ENCODE measurements at places on chromosomes 12 and 14.

GRCh38 chr12:81520064-81520945, 238.8 kb downstream of the PPFIA2 start:
- DNase-seq = no peak

- no peak for DNase-seq
Observed at GRCh38 chr14:33629792-33630191, 321.1 kb downstream of the EGLN3 start.

- DNase-seq = no peak
Observed at GRCh38 chr12:98559666-98560065, 33.8 kb upstream of the SLC25A3 start.

GRCh38 chr12:48997719-48998496, 1.3 kb downstream of the DDN start:
- peak; percentile 40 for DNase-seq

DNA sequence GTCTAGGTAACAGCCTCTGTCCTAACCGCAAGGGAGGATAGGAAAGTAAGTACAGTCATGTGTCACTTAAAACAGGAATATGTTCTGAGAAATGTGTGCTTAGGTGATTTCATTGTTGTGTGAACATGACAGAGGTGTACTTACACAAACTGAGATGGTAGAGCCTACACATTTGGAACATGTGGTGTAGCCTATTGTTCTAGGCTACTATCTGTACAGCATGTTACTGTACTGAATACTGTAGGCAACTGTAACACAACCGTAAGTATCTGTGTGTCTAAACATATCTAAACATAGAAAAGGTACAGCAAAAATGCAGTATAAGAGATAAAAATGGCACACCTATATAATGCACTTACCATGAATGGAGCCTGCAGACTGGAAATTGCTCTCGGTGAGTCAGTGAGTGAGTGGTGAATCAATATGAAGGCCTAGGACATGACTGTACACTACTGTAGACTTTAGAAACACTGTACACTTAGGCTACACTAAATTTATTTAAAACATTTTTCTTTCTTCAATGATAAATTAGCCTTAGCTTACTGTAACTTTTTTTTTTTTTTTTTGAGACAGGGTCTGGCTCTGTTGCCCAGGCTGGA, 13.2 kb upstream of the MDM2 start:
- DNase-seq = no peak

- DNase-seq = no peak
Observed at GRCh38 chr12:114439817-114440216, 33.9 kb upstream of the TBX5 start.

GRCh38 chr12:16163146-16163545, 114.3 kb downstream of the SLC15A5 start:
- no peak for DNase-seq

DNA sequence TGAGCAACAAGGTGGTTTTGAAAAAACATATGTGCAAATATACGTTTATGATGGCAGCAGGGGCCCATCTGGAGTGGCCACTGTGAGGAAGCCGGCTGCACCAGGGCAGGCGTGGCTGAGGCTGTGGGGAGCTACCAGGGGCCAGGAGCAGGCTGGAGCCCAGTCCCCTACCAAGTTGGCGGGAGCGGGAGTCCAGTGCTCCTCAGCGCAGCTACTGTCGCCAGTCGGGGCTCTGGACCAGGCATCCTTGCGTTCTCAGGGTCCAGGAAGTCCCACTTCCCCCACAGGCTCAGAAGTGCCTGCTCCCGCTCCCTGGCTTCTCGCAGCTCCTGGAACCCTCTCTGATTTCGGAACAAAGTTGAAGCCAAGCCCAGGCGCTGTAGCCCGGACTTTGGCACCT, 1377.5 kb upstream of the FLRT2 start:
- DNase-seq = no peak

DNA sequence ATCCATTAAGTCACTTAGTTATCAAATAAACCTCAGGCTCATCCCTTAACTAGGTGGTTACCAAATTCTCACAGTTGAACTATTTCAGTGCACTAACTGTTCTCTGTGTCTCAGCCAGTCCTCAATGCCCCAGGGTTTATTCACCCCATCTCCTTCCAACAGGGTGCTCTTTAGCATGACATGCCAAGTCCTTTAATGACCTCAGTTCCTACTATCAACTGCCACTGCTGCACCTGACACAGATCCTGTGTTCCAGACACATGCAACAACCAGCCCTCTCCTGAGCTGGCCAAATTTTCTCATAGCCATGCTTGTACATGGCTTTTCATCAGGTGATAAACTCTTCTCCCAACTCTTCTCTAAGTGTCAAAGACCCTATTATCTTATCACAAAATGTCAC, 80.0 kb downstream of the ATXN2 start:
- no peak for DNase-seq

DNA sequence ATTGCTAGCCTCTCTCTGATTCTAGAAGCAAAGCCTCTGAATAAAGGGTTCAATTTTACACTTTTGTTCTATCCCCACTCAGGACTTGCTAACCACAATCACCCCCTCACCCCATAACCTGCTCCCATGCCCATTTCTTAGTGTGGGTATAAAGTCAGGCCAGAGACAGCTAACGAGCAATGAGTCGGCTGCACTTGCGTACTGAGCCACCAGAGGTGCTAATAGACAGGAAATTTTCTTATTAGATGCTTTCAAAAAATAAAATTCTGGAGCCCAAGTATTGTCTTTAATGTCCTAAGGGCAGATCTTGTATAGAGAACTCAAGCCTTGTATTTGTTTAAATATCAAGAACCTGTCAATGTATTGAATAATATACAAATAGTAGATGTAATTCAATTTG, 256.9 kb downstream of the SYT1 start:
- DNase-seq = no peak

DNA sequence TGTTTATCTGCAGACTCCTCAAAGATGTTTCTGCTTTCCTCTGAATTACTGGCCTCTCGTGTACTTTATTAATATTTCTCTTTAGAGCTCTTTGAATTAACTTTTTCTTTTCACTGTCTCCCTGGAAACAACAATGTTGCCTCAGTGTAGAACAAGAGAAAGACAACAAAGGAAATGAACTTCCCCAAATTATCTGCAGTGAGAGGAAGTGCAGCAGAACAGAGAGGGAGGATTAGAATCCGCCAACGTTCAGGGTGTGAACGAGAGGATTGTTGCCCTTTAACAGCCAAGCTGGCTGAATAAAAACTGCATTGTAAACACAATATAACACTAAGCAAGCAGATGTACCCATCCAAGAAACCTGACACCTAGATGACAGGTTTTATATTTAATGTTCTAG, 375.9 kb downstream of the GALC start:
- no peak for DNase-seq

GRCh38 chr14:89397569-89398230, 19.3 kb downstream of the FOXN3 start:
- no peak for DNase-seq

DNA sequence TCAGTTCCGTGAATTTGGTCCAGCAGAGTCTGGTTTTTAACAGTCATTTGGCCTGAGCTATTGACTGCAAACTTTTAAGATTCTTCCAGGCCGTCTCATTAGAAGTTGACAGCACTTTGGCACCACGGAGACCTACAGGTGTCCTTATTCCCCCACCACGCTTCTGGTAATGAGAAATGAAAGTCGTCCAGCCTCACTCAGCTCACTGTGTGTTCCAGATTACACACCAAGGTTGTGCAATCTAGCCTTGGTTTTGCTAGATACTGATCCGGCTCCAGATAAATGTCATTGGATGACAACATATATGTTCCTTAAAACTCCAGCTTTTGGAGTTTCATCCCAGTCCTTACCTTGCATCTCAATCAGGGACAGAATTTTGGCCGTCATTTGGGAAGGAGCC, 210.4 kb downstream of the CHST11 start:
- DNase-seq = no peak

DNA sequence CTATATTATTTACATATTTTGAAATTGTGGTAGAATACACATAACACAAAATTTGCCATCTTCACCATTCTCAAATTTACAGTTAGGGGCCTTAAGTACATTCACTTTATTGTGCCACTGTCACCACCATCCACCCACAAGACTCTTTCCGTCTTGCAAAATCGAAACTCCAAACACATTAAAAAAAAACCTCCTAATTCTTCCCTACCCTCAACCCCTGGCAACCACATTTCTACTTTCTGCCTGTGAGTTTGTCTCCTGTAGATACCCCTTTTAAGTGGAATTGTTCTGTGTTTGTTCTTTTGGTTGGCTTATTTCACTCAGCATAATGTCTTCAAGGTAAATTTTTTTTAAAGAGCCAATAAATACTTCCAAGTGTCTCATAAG, 31.6 kb upstream of the AMIGO2 start:
- peak; percentile 12 for DNase-seq

DNA sequence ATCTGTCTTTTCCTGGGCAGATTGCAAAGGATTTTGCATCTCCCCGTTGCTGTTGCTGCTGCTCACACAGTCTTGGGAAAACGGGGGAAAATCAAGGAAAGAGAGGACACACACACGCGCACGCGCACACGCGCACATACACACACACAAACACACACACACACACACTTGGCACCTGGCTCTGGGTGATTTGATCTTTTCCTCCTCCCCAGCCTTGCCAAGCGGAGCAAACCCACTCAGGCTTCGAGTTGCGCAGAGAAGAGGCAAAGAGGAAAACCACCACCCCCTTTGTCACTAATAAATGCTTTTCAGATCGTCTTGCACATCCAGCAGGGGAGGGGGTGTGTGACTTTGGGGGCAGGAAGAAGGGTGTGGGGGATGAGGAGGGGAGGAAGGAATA, 965 bp upstream of the NOS1 start:
- no peak for DNase-seq

GRCh38 chr14:65434216-65434850, 21.8 kb downstream of the FUT8 start:
- no peak for DNase-seq

- DNase-seq = peak; percentile 49
Observed at GRCh38 chr12:103930787-103931735, 851 bp downstream of the HSP90B1 start.

- no peak for DNase-seq
Observed at GRCh38 chr12:66446276-66446675, 144.0 kb downstream of the HELB start.

DNA sequence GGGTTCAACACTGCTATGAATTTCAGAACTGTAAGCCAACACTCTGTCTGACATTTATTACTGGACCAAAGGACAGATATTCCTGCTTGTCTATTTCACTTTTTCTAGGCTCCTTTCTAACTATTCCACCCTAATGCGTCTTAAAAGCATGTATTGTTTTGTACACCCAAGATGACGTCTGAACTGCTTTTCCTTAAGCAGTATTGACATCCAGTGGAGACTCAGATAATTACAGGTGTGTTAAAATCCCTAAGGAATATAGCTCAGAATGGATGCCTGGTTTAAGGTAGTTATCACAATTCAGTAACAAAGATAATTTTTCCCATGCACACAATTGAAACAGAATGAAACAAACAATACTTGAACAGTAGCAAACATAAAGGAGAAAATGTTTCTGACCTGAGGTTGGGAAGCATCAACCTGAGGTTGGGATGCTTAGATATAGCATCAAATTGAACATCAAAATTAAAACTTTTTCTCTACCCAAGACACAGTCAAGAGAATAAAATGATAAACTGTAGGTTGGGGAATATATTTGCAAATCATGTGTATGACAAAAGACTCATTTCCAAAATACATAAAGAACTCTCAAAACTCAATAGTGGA, 93.7 kb upstream of the PTPRR start:
- DNase-seq = no peak
